Neural crest cell (in vitro differentiated cells): ENCODE measurements at places on chromosomes 6 and 20.
A peak's percentile ranks its signal among the peaks of the same experiment; 100 is the strongest.

DNA sequence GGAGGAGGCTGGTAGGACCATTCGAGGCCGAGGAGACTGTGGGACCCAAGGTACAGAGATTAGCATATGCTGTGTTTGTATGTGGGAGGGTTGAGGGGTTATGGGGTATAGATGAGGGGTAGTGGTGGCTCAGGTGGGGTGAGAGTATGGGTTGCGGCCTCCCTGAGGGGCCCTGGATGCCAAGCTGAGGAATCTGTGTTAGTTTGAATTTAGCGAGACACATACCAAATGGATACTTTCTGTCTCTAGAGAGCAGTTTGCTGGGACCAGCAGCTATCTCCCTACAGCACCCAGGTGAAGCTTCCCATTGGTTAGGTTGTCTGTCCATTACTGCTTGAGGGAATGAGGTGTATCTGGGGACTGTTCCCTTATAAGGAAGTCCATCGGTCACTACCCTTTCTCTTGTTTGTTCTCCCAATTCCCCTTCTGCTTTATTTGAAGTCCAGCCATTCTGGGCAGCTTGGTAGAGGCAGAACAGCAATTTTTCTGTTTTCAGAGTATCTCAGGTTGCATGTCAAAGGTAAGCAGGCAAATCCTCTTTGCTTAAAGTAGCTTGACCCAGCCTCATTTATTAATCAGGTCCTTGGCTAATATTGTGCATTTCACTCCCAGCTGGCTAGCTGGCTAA, 15.2 kb downstream of the CHMP4B start:
- DNase-seq: no peak

DNA sequence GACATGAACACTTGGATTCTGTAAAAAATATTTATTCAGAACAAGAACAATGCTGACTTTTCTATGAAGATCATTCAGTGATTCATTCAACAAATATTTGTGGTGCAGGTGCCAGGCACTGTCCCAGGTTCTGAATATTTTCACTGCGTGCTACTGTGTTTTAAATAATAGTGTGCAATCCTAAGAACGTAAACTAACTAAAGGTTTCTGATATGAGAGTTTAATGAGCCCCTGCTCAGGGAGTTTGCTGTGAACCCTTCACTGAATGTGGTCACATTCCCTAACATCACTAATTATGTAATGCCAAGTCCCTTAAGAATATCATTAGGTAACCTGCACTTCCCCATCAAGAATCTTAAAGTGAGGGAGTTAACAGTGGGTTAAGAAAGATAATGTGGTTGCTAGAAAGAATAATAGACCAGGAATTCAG, 1.7 kb upstream of the TMEM170B start:
- DNase-seq: no peak

- no peak for DNase-seq
These were observed 5.3 kb upstream of the AKAP7 start for GRCh38 chr6:131129689-131130553.

DNA sequence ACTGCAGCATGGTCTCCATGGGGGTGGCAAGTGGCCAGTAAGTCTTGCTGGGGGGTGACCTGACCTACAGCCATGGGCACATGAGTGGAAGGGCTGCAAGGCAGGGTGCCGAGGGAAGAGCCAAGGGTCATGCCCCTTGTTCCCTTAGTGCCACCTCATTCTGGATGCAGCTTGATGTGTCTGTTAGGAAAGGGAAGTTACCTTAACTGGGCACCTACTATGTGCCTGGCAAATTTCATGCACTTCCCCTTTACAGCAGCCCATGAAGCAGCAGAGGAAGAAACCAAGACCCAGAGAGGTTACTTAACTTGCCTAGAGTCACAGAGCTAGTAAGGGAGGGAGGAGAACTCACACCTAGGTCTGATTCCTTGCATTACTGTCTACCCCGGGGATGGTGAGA, 174.0 kb downstream of the MRPL14 start:
- no peak for DNase-seq

- DNase-seq: no peak
These were observed 20.2 kb downstream of the EYA2 start for GRCh38 chr20:46914789-46915379.

GRCh38 chr6:72975352-72975752, 249.9 kb downstream of the KHDC1L start:
- no peak for DNase-seq

DNA sequence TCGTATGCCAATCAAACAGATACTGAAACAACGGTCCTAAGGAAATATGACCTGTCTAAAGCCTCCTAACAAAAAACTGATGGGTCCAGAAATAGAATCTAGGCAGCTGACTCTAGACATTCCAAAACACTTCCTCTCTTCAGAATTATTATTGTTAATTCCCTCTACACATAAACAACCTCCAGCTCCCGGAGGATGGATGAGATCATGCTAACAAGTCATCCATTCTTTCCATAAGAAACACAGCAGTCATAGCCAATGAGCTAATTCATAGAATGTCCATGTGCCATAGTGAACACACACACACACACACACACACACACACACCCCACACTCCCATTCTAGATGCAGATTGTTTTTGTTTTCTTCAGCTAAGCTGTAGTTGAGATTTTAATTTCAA, 44.3 kb downstream of the HDGFL1 start:
- DNase-seq: no peak

DNA sequence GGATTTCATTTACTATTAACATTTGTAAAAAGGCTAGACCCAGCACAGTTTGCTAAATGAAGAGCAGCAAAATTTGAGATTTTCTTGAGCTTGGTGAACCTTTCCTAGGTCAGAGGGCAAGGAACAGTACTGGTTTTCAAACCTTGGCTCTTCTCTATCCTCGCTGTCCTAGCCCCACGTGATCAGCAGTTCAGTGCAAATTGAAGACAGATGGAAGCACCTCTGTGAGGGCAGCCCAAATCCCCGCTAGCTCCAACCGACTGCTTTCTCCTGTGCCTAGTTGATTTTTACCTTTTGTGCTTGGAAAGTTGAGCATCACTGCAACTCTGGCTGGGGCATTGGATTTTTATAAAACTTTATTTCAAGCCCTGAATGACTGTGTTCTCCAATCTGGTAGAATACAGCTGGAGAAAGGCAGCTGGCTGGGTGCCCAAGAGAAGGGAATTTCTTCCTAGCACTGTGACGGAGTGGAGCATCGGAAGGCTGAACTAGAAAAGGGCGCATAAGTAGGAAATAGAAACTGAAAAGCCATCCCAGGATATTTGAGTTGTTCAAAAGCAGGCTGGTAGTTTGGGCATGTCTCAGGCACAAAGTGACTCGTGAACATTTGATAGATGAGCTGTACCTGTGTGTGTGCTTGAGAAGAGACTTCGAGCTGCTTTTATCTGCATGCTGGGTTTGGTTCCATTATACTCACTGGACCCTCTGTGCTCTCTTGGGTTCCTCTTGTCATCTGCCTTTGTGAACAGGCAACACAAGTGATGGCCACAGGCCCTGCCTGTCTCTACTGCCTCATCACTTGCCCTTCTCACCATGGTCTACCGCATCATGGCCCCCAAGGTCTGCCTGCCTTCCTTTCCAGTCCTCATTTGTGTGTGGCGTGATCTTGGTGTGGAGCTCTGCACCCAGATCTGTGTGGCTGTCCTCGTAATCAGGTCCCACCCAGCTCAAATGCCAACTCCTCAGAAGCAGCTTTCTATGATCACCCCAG, 2.3 kb downstream of the RNF114 start:
- DNase-seq: no peak

GRCh38 chr6:153121311-153121710, 9.8 kb downstream of the RGS17 start:
- DNase-seq: no peak

GRCh38 chr6:35496036-35496840, 641 bp downstream of the TEAD3 start:
- DNase-seq: peak; percentile 37

- DNase-seq: no peak
These were observed 547.2 kb upstream of the MAN1A1 start for GRCh38 chr6:119896806-119897205.

DNA sequence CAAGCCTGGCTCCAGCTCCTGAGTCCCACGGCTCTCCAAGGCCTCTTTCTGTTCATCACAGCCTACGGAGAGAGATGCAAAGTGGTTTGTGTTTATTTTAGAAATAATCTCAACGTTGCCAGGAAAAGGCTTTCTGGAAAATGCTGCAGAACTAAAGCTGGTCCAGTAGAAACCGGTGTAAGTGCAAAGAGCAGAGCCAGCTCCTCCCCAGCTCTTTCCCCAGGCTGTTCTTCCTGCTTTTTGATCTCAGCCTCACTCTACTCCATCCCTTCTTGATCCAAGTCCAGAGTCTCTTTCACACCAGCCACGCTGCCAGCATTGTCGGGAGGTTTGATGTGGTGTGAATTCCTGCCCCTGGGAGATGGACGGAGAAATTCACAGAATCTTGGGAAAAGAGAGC, 69.8 kb downstream of the TMEM170B start:
- DNase-seq: no peak

- no peak for DNase-seq
These were observed 1.8 kb downstream of the ADAM33 start for GRCh38 chr20:3679749-3680700.

- DNase-seq: no peak
These were observed 213.9 kb downstream of the PREX1 start for GRCh38 chr20:48613926-48614325.

DNA sequence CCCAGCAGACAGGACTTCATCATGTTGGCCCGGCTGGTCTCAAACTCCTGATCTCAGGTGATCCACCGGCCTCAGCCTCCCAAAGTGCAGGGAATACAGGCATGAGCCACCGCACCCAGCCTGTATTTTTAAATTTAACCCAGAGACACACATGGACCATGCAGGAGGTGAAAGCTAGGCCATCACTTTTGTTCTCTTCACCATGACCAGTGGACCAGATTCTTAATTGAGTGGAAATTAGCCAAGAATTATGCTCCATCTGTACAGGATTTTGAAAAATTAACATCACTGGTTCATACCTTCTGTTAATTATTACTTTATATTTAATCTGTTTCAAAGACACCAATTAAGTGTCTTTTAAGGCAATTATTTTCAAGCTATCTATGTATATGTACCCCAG, 493.6 kb upstream of the NOX3 start:
- no peak for DNase-seq

DNA sequence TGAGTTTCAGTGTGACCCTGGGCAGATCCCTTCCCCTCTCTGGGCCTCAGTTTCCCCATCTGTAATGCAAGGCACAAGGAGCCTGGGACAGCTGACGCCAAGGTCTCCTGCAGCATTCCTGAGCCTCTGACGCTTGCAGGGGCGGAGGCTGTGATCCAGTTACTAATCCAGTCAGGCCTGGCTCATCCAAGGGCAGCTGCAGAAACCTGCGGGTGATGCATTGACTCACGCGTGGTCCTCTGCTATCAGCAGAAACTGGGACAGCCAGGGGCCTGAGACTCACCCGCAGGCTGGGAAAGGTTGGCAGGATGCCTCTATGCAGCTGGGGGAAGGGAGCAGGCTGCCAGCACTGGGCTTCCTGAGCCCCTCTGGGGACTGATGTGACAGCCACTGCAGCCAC, 65.0 kb upstream of the SIRPA start:
- no peak for DNase-seq

DNA sequence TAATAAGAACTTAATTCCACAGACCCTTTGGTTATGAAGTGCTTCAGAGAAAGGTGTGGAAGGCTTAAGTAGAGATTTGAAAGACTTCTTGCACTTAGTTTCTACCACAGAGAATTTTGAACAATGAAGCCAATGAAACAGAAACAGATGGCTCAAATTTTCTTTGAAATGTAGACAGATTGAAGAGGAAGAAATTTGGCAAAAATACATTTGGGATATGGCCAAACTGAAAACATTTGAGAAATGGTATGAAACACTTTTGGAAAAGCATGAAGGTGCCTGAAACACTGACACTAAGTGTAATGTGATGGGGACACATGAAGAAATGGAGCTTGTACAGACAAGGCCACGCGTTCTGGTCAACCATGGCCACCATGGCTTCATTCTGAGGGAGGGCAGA, 272.4 kb upstream of the EXOC2 start:
- DNase-seq: no peak

GRCh38 chr6:145830612-145831011, 16.0 kb upstream of the FBXO30 start:
- no peak for DNase-seq

DNA sequence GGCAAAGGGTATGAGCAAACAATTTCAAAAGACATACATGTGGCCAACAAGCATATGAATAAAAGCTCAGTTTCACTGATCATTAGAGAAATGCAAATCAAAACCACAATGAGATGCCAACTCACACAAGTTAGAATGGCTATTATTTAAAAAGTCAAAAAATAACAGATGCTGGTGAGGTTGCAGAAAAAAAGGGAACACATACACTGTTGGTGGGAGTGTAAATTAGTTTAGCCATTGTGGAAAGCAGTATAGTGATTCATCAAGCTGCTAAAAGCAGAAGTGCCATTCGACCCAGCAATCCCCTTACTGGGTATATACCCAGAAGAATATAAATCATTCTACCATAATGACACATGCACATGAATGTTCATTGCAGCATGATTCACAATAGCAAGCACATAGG, 6.7 kb upstream of the KHDC1L start:
- no peak for DNase-seq

DNA sequence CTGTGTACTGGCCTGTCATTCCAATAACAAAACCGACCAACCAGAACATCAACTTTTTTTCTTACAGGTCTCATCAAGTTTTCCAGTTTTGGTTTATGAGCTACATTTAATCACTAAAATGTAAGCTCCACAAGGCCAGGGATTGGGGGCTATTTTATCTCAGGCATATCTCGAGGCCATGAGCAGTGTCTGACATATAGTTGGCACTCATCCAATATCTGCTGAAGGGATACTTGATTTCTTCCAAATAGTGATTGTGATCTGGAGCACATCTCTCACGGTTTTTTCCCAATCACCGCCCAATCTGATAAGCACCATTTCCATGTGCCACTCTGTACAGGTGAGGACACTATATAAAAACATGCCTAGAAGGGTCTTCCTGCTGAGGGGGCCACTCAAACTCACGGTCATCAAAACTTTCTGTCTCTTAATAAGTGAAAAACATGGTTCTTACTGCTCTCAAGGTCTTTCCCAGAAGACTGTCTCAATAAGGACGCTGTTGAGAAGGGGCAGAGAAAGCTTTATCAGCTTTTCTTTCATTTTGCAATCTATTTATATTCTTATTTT, 65.5 kb downstream of the MAN1A1 start:
- no peak for DNase-seq

DNA sequence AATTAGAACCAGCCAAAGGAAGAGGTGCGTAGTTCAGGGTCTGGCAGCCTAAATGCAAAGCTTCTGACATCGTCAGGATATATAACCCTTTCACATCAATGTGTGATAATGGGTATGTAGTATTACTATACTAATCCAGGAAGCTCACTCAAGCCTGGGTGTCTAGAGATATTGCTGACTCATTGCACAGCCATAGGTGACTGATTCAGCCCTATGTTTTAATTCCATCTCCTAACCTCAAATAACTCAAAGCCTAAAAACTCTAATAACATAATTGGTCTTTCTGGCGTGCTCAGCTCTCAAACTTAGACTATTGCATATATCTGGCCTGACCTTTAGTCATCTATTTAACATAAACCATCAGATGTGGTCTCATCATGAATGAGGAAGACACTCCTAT, 658.4 kb downstream of the TBC1D32 start:
- no peak for DNase-seq
